ENCODE measurements at places on chromosomes 5 and 9. TPM values are rescaled to one million over a fixed set of nuclear protein-coding genes. Genes with fewer than 3 reads are reported as not detected.

DNA sequence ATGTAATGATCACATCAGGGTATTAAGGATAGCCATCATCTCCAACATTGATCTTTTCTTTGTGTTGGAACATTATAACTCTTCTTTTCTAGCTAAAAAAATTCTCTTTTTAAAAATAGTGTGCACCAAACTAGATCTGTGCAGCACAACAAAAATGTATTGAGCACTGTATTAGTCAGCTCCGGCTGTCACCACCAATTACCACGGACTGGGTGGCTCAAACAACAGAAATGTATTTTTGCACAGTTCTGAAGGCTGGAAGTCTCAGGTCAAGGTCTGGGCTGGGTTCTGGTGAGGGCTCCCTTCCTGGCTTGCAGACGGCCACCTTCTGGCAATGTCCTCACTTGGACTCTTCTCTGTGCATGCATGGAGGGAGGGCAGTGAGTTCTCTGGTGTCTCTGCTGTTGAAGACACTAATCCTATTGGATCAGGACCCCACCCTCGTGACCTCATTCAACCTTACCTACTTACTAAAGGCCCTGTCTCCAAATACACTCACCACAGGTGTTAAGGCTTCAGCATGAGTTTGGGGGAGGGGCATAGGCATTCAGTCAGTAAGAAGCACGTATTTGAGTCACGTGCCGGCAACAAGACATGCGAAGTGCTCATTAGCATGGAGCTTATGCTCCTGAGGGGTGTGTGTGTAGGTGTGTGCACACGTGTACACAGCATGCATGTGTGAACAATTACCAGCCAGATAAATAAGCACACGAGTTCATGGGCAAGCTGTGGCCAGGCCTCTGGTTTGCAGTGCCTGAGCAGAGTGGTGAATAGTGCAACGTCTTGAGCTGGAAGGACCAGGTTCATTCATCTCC lies 89.4 kb upstream of the SH3PXD2B start:
- no peak for DNase-seq
- no peaks in the 10 kb centered on the region for H3K36me3 ChIP-seq
- H3K4me3 ChIP-seq, result no peak overlapping the region
- H3K4me1 ChIP-seq, result peaks cover 20% of the 10 kb centered on the region
- H3K27me3 ChIP-seq, result peaks cover 4% of the 10 kb centered on the region

GRCh38 chr5:119402555-119402954 lies 46.7 kb downstream of the TNFAIP8 start:
- no peaks in the 10 kb centered on the region for H3K27me3 ChIP-seq
- no peaks in the 10 kb centered on the region for H3K36me3 ChIP-seq
- DNase-seq, result no peak
- peak overlapping the region; percentile 25 for H3K4me3 ChIP-seq
- H3K4me1 ChIP-seq, result peaks cover 25% of the 10 kb centered on the region

- peaks cover 15% of the 10 kb centered on the region for H3K36me3 ChIP-seq
- DNase-seq, result no peak
- H3K27me3 ChIP-seq, result no peaks in the 10 kb centered on the region
- no peak overlapping the region for H3K27ac ChIP-seq
- peaks cover 5% of the 10 kb centered on the region for H3K4me1 ChIP-seq
- no peak overlapping the region for H3K4me3 ChIP-seq
Measured at GRCh38 chr5:14292766-14293658, 149.9 kb downstream of the TRIO start.

Gene SPINK5
- total RNA-seq, result 10.6 TPM

DNA sequence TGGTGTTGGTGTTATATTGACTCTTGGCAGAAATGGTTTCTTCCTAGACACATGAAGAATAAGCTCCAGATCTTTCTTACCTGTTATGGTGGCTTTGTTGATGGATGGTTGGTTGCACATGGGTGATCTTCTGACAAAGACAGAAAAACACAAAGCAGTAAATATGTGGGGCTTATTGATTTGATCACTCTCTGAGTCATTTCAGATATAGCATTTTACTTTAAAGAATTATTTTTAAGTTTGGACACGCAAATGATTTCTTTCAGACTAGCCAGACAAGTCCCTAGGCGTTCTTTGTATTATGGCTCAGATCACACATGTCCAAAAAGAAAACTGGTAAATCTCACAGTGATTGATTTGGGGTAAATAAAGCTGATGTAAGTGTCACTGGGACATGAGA lies 597.6 kb downstream of the RAB3C start:
- peaks cover 9% of the 10 kb centered on the region for H3K4me1 ChIP-seq
- no peak overlapping the region for H3K4me3 ChIP-seq
- no peaks in the 10 kb centered on the region for H3K27me3 ChIP-seq
- no peak overlapping the region for H3K27ac ChIP-seq
- no peaks in the 10 kb centered on the region for H3K36me3 ChIP-seq

Data from neural crest cell (in vitro differentiated cells).